ENCODE measurements at places on chromosomes 3 and 15. TPM values are rescaled to one million over a fixed set of nuclear protein-coding genes. Genes with fewer than 3 reads are reported as not detected.

Gene CAND2
- polyA plus RNA-seq, result 5.8 TPM

Gene C15orf62
- polyA plus RNA-seq, result 0.05 TPM

Gene GPR171
- polyA plus RNA-seq, result not detected

Gene RNF7
- polyA plus RNA-seq, result 113 TPM

Gene AADAC
- not detected for polyA plus RNA-seq

Gene ADIPOQ
- polyA plus RNA-seq, result not detected

Gene MKRN3
- 1.2 TPM for polyA plus RNA-seq

Gene GOLGA6L4
- 2.3 TPM for polyA plus RNA-seq

Gene SPESP1
- 5.7 TPM for polyA plus RNA-seq

Gene GAP43
- polyA plus RNA-seq, result 1.2 TPM

Gene PXK
- polyA plus RNA-seq, result 56.6 TPM

Gene AHSG
- polyA plus RNA-seq, result not detected

Gene DPPA4
- polyA plus RNA-seq, result not detected

Measured in AG04450 (cell line).